ENCODE measurements at places on chromosomes 5 and 9.

DNA sequence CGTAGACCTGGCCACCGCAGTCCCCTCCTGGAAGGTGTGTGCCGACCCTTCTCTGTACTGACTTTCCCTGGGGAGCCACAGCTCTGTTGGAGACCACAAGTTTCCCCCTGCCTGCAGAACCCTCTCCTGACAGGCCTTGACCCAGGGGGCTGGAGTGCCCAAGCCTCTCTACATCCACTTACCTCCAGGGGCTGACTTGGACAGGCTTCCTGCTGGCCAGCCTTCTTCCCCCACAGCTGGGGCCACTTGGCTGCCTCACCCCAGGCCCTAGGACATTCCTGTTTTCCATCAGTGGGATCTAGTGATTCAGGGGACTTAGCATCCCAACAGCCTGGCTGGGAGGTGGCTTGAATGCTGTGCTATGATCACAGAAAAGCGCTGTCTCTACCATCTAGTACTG is 23.6 kb downstream of the COL15A1 start:
- DNase-seq, result no peak

DNA sequence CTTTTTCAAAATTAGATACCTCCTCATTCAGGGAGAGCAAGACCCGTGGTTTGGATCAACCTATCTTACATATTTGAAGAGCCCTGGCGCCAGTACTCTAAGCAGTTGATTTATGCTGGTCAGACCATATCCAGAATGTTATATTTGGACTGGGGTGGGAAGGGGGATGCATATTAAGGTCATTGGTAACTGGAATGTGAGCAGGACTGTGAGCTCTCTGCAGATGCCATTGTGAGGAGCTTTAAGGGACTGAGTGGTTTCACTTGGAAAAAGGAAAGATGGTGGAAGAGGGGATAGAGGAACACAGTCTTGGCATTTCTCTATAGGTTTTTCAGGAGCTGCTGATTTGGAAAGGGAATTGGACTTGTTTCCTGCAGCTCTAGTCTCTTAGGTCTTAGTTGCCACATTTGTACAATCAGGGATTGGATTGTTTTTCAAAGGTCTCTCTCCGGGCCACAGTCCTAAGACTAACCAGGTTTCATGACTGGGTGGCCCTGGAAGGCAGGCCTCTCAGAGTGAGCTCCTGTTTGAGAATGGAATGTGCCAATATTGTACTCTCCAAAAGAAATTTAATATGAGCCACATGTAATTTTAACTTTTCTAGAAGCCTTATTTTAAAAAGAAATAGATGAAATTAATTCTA is 25.8 kb upstream of the F2R start:
- no peak for DNase-seq

DNA sequence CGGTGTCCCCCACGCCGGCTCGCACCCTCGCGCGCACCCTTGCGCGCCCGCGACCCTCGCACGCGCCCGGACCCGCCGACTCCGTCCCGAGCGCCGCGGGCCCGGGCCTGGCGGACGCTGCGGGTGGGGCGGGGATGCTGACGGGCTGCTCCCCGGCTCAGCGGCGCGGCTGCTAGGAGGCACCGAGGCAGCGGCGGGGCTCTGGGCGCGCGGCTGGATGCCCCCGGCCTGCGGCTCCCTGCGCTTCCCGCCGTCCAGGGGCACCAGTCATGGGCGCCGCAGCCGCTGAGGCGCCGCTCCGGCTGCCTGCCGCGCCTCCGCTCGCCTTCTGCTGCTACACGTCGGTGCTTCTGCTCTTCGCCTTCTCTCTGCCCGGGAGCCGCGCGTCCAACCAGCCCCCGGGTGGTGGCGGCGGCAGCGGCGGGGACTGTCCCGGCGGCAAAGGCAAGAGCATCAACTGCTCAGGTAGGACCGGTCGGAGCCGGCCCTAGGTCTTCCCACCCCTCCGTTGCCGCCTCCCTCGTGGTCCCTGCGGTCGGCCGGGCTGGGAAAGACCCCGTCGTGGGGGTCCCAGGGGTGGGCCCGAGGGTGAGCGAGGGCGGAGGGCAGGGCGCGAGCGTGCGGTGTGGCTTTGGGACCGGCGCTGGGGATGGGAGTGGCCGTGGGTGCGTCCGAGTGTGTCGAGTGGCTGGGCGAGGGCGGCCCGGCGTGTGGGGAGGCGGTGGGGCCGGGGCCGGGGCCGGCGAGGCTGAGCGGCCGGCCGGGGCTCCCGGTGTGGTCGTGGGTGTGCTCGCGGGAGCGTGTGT is 530 bp downstream of the TMEFF1 start:
- peak; percentile 48 for DNase-seq

- DNase-seq, result no peak
Observed at GRCh38 chr5:10118150-10118549, 131.5 kb downstream of the ATPSCKMT start.

DNA sequence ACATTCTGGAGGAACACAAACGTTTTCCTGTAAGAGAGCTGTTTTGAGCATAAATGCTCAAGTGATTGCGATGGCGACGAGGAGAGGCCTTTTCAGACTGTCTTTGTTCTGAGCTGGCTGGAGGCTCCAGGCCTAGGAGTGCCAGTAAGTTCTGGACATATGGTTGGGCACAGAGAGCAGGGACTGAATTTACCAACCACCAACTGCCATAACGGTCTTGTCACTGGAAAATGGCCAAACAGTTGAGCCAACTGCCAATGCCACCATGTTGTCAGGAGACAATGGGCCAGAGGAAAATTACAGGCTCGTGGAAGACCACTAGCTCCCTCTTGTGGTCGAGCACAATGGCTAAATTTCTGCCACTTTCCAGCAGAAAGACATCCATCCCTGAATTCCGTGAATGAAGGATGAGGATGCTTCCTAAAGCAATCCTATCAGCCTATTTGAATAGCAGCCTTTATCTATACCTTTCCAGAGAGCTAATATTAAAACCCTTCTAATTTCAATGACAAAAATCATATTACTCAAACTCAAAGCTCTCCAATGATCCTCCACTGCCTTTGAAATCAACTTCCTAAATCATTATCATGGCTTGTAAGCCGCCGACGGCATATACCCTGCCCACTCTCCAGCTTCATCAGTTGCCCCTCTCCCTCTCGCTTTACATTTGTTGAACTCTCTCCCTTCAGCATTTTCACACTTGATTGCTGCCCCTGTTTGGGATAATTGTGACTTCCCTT is 66.9 kb upstream of the GLIS3 start:
- DNase-seq, result peak; percentile 68
